NCI-H526 treated with DMSO at 0.1 percent for 48 hours (cell line): ENCODE measurements at places on chromosomes 16 and 17.

DNA sequence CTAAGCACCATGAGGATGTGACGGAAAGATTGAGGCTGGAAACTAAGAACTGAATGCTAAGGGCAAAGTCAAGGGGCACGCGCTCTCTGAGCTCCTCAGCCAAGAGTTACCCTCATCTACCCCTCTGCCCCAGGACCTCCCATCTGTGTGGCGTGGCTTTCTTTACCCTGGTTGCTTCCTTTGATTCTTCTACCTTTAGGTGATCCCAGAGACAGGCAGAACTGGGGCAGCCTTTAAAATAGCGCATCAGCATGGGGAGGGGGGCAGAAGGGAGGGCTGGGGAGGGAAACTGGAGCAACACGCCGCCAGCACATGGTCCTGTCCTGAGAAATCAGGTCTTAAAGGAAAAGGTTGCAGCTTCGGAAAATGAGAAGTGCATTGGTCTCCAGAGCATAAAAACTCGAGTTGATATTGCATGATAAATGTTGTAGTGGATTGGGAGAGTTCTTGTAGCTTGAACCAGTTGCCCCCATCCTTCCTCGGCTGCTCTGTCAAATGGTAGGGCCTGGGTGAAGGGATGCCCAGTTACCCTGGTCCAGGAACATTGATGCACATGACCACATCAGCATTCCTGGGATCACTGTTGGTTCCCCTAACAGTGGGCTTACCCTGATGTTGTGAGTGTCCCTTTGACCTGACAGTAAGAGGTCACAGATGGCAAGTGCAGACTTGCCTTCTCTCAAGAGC lies 29.7 kb downstream of the LDHD start:
- no peak for DNase-seq

GRCh38 chr16:5333991-5334390 lies 236.4 kb upstream of the EEF2KMT start:
- no peak for DNase-seq

DNA sequence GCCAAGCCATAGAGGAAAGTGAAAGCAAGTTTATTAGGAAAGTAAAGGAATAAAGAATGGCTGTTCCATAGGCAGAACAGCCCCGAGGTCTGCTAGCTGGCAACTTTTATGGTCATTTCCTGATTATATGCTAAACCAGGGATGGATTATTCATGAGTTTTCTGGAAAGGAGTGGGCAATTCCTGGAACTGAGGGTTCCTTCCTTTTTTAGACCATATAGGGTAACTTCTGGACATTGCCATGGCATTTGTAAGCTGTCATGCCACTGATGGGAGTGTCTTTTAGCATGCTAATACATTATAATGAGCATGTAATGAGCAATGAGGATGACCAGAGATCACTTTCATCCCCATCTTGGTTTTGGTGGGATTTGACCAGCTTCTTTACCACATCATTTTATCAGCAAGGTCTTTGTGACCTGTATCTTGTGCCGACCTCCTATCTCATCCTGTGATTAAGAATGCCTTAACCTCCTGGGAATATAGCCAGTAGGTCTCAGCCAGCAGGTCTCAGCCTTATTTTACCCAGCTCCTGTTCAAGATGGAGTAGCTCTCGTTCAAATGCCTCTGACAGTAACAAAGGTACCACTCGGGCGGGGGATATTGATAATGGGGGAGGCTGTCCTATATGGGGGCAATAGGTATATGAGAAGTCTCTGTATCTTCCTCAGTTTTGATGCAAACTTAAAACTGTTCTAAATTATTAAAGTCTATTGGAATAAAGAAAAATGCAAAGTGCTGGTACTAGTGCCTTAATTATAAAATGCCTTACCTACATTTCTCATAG lies 38.9 kb upstream of the HELZ start:
- DNase-seq: no peak

GRCh38 chr17:29557085-29557738 lies 9.6 kb downstream of the ABHD15 start:
- DNase-seq: no peak

- no peak for DNase-seq
These were observed 62.0 kb upstream of the AMZ2 start for GRCh38 chr17:68185820-68186219.

GRCh38 chr17:32570081-32570396 lies 83.2 kb downstream of the CDK5R1 start:
- DNase-seq: no peak

DNA sequence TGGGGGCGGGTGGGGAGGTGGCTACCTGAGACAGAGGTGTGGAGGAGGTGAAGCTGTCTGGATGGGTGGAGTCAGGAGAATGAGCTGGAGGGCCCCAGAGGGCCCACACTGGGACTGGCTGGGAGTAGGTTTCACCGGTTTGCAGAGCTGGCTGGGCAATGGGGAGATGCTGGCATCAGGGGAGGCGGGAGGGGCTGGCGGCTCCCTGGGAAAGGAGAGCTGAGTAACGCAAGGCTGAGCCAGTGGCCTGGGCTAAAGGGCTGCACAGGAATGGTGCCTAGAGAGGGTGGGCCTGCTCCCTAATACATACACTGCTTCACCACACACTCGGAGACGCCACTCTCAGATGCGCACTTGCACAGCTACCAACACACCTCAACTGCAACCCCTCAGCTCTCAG lies 12.4 kb downstream of the P3H4 start:
- no peak for DNase-seq

- peak; percentile 66 for DNase-seq
These were observed 491 bp downstream of the SLC25A19 start for GRCh38 chr17:75288770-75289114.

GRCh38 chr16:23509782-23510163 lies 521 bp downstream of the GGA2 start:
- DNase-seq: no peak

DNA sequence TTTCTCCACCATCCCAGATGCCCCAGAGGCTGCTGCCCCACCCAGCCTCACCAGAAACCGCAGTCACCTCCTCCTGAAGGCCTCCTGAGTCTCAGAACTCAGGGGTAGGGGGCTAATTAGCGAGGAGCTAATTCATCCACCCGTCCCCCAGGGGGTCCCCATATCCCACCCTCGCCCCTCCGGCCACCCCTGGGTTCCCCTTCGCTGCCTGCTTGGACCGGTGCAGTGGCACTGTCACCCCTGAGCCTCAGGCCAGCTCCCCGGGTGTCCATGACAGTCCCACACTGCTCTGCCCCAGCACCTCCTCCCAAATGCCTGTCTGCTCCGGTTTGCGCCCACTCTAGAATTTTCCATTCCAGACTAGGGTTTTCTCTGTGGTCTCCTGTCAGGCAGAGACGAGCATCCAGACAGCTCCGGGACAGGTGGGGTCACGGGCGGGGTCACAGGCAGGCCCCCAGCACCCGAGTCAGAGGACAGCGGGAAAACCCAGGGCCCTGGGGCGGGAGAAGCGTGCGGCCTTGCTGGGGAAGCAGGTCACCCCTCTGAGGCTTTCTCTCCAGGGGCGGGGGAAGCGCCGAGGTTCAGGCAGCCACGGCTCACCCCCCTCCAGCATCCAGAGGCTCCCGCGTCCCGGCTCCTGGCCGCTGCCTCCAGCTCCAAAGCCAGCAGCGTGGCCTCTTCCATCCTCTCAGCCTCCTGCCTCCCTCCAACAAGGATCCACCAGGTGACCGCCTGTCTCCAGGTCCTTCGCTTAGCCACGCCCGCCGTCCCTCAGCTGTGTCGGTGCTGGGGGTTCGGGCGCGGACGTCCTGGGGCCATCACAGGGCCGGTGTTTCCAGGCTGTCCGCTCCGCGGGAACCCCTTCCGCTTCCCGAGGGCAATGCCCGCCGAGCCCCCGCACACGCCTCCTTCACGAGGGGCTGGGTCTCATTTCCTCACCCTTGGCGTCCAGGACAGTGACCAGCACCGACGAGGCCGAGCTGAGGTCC lies 3.1 kb upstream of the PERCC1 start:
- no peak for DNase-seq

GRCh38 chr16:85738923-85739715 lies 11.8 kb downstream of the C16orf74 start:
- DNase-seq: no peak

GRCh38 chr17:49873466-49873865 lies 25.6 kb upstream of the TAC4 start:
- DNase-seq: no peak

GRCh38 chr17:81179861-81180260 lies 13.8 kb upstream of the AATK start:
- DNase-seq: no peak

DNA sequence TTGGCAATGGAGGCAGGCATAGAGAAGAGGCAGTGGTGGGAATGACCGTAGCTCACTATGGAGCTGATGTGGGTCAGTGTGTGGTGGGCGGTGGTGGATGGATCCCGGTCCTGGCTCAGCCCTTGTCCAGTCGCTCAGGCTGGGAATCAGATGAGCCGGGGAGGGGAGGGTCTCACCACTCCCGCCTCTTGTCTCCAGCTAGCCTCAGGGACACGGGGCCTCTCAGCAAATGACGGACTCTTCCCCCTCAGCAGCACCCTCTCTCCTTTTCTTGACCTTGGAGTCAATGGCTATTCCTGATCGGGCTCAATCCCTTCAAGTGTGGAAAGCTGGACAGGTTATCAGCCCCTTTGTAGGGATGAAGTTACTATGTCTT lies 208.5 kb downstream of the NTN1 start:
- DNase-seq: no peak

GRCh38 chr17:57108671-57109392 lies 23.8 kb downstream of the AKAP1 start:
- no peak for DNase-seq

DNA sequence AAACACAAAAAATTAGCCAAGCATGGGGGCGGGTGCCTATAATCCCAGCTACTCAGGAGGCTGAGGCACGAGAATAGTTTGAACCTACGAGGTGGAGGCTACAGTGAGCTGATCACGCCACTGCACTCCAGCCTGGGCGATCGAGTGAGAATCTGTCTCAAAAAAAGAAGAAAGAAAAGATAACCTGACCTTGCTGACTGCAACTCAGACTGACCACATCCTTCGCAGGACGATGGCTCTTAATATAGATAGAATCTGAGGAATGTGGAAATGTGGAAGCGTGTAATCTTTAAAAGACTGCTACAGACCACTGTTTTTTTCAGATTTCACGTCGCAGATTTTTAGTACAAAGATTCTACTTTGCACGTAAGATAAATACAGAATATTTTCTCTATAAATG lies 37.8 kb downstream of the KLHDC4 start:
- no peak for DNase-seq

DNA sequence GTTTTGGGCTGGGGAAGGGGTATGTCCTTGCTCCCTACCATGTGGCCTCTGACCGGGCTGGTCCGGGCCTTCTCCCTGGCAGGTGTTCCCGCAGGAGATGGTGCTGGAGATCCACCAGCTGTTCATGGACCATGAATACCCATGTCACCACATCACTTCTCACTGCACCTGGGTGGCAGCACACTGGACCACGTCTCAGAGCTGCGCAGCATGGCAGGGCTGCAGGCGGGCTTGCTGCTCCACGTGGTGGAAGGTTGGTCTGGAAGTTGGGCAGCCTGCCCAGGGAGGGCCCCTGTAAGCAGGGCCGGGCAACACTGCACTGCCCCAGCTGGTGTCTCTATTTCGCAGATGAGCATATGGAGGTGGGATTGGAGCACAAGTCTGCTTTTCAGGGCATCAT lies 169.5 kb upstream of the ZNF267 start:
- no peak for DNase-seq

DNA sequence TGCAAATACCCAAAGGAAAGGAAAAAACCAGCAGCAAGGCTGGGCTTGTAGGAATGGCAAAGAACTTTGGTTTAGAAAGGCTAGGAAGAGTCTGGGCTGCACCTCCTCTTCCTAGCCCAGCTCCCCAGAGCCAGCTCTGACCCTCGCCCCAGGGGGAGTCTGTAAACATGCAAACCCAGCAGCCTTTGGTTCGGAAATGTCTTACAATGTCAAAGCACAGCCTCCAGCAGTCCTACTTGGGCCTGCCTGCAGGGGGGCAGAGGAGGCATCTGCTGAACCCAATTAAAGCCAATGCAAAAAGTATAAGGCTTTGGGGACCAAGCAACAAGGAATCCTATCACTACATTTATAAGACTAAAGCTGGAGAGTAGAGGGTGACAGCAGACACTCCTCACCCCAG lies 5.0 kb upstream of the FTSJ3 start:
- no peak for DNase-seq

DNA sequence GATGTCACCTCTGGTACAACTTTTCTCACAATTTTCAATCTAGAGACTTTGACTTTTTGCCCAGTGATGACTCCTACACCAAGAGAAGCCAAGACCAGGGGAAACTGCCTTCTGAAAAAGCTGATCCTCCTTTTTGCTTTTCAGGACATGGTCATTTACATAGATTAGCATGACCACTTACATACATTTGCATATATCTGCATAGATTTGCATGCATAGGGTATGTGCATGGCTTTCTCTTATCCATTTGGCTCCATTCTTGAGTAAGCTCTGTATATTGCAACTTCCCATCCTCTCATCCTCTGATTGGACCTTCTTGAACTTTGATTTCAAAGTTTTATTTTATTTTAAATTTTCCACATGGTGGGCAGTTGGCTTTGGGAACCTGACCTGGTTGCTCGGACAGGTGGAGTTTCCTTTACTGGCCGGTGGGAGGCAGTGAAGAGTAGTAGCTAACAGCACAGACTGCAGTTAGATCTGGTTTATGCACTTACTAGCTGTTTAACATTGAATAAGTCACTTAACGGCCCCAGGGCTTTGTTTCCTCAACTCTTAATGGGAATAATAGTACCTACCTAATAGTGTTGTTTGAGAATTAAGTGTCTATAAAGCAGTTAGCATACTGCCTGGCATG lies 92.9 kb downstream of the GPR139 start:
- no peak for DNase-seq

DNA sequence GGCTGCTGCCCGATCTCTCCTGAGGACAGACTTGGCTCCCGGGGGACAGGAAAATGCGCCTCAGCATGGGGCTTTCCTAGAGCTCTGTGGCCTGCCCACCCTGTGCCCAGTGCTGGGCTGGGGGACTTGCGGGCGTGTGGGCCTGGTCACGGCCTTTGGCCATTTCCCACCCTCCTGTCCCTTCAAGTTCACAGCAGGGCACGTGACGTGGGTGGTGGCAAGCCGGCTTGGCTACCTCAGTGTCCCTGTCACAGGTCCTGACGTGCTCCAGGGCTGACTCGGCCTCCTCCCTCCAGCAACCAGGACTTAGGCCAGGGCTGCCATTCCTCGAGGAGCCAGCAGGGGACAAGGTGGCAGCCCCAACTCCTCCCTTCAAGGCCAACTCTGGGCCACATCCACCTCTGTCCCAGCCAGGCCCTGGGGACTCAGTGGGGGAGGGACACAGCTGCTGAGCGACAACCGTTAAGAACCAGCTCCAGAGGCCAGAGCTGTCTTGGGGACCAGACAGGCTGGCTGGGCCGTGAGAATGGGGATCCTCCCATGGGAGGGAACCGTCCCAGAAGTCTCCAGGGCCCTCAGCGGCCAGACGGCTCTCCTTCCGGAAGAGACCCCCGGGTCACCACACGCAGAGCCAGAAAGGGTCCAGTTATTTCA lies 981 bp upstream of the UNC13D start:
- peak; percentile 11 for DNase-seq
